ENCODE measurements at places on chromosomes 6 and 20. TPM values are rescaled to one million over a fixed set of nuclear protein-coding genes. Genes with fewer than 3 reads are reported as not detected.
A peak's percentile ranks its signal among the peaks of the same experiment; 100 is the strongest.

GRCh38 chr6:132279592-132280139, 121.6 kb downstream of the MOXD1 start:
- DNase-seq, result peak; percentile 71

Gene ENPP5
- total RNA-seq, result 2.0 TPM

DNA sequence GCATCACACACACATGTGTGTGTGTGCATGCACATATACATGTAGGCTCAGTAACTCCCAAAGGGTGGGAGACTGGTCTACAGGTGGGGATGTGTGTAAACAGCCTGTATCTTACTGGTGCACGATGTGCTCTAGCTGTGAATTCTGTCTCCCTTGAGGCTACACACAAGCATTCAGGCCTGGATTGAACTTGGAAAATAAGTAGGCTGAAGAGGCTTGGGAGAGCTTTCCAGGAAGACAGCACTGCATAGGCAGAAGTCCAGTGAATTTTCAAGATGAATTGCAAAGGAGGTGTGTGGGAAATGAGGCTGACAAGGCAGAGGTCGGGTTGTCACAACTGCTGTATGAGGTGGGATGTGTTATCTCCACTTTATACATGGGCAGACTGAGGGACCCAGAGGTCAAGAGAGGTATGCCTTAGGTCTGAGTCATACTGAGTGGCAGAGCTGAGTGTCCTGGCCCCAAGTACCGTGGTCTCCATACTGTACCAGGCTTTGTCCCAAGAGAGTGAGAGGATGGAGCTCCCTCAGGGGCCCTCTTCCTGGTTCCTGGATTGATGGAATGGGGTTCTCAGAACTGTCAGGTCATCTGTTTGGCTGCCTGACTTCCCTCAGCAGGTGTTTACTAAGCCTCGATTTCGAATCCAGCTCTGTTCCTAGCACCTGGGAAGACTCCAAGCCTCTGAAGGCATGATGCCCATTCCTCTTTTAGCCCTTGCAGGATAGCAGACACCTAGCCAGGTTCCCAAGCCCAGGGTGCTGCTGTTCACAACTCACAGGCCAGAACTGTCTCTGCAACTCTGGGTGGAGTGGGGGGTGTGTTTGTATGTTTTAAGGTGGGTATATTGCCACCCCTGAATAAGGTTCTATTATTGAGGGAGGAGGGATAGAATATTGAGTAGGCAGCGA, 14.4 kb downstream of the SNPH start:
- DNase-seq, result no peak

DNA sequence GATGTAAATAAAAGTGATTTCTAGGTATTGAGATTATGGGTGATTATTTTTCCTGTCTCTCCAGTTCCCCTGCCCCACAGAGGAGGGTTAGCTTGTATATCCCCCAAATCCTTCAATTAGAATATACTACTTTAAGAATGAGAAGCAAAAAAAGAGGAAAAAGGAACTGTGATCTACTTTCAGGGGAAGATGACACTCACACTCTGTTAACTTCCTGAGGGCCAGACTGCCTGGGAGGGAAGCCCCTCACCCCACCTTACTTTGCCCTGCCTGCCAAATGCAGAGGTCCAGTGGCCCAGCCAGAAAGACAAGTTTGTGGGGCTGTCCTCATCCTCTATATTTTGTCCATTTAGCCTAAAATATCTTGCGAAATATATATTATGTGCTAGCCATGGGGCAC, 9.2 kb upstream of the LY86 start:
- no peak for DNase-seq

Gene ACTL10
- total RNA-seq, result not detected

Gene OR2H1
- total RNA-seq, result not detected

GRCh38 chr6:46103441-46104115, 26.2 kb upstream of the ENPP4 start:
- DNase-seq, result peak; percentile 9

Gene TREM2
- not detected for total RNA-seq

- no peak for DNase-seq
Measured at GRCh38 chr20:54792688-54793087, 317.3 kb downstream of the DOK5 start.

Gene KCNB1
- 0.05 TPM for total RNA-seq

DNA sequence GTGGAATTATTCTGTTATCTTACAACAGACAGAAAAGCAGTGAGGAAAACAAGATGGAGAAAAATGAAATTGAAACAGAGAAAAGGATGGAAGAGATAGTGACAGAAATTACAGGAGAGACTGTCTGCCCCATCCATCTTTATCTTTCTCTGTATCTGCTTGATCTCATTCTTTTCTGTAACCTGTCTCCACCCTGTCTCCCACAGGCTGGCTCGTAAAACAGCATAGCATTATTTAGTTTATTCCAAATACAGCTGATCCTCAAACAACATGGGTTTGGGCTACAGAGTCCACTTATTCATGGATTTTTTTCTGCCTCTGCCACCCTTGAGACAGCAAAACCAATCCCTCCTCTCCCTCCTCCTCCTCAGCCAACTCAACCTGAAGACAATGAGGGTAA, 482.3 kb upstream of the JARID2 start:
- no peak for DNase-seq

DNA sequence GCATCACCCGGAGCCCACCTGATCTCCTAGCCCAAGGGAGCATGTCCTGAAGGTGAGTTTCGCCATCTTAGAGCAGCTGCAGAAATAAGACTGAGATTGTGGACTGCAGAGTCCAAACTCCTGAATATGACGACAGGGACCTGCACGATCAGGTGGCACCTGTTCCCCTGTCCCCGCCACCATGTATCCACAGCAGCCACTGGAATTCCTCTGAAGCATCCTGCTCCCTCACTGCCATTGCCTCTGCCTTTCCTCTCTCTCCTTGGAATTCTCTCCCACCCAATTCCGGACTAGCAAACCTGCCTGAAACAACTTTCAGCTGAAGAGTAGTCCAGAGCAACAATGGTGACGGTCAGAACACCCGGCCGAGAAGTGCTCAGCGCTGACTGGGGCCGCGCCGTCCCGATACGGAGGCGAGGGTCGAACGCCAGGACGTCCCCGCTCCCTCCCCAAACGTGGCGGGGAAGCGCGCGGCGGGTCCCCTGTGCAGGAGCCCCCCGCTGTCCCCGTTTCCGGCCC, 694 bp upstream of the FAM120B start:
- DNase-seq, result no peak

GRCh38 chr6:117167520-117168271, 97.7 kb upstream of the VGLL2 start:
- peak; percentile 26 for DNase-seq

- DNase-seq, result no peak
Measured at GRCh38 chr6:55023230-55023629, 151.1 kb upstream of the HCRTR2 start.

GRCh38 chr6:118740372-118740771, 89.0 kb upstream of the CEP85L start:
- DNase-seq, result no peak

Gene SLC2A10
- 8.5 TPM for total RNA-seq

DNA sequence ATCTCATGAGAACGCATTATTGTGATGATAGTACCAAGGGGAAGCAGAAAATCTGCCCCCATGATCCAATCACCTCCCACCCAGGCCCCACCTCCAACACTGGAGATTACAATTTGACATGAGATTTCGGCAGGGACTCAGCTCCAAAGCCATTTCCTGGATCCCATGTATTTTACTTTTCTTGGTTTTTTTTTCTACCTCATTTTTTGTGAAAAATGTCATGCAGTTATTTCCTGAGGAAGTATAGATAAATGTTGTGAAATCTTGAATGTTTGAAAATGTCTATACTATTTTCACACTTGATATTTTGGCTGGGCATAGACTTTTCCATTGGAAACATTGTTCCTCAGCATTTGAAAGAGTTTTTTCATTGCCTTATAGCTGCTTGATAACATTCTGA, 9.1 kb upstream of the BRPF3 start:
- DNase-seq, result no peak

DNA sequence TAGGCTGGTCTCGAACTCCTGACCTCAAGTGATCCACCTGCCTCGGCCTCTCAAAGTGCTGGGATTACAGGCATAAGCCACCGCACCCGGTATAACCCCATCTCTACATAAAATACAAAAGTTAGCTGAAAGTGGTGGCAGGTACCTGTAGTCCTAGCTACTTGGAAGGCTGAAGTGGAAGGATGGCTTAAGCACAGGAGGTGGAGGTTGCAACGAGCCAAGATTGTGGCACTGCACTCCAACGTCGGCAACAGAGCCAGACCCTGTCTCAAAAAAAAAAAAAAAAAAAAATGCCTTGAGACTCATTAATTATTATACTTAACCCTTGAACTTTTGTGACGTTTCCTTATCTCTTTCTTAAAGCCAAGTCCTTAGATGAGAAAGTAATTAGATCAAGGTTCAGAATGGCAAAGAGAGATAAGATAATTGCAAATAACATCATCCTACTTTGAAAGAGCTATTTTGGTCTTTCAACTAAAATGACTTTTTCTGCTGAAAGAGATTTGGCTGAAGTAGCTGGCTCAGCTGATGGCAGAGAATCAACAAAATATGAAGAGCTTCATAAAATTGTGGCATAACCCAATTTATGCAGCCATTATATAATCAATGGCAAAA, 4.7 kb upstream of the SHLD1 start:
- DNase-seq, result no peak

Gene FAM229B
- 13.0 TPM for total RNA-seq

GRCh38 chr6:47674673-47675072, 23.7 kb upstream of the ADGRF4 start:
- DNase-seq, result no peak

Gene TAGAP
- total RNA-seq, result 0.03 TPM

Gene SPATA2
- total RNA-seq, result 3.3 TPM

Gene TMEM74B
- 3.9 TPM for total RNA-seq

Gene CAGE1
- total RNA-seq, result 0.40 TPM

DNA sequence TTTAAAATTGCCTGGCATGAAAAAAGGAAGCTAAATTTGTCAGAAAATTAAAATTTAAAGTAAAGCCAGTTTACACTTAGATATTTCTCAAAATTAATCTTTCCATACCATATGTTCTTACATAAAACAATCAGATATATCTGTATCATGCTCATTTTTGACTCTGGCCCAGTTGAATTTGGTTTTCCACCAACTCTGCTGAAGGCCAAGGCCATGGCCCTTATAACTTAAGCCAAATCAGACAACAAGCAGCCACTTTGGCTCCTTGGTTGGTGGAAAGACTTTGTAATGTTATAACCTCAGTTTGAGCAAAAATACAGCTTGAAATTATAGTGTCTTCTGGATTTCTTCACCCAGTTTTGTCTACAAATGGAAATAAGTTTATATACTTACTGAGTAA, 97.3 kb downstream of the CENPW start:
- DNase-seq, result no peak

GRCh38 chr6:92708270-92708669, 711.1 kb downstream of the EPHA7 start:
- DNase-seq, result no peak

Gene SIRPB2
- not detected for total RNA-seq

Gene PEX3
- total RNA-seq, result 17.5 TPM

- no peak for DNase-seq
Measured at GRCh38 chr6:52297433-52297832, 12.9 kb upstream of the MCM3 start.

Gene TAAR8
- total RNA-seq, result not detected

Gene LY6G6F
- total RNA-seq, result not detected

- DNase-seq, result peak; percentile 70
Measured at GRCh38 chr6:164401871-164402270, 907.5 kb downstream of the C6orf118 start.

Gene ZSCAN23
- total RNA-seq, result 1.9 TPM

DNA sequence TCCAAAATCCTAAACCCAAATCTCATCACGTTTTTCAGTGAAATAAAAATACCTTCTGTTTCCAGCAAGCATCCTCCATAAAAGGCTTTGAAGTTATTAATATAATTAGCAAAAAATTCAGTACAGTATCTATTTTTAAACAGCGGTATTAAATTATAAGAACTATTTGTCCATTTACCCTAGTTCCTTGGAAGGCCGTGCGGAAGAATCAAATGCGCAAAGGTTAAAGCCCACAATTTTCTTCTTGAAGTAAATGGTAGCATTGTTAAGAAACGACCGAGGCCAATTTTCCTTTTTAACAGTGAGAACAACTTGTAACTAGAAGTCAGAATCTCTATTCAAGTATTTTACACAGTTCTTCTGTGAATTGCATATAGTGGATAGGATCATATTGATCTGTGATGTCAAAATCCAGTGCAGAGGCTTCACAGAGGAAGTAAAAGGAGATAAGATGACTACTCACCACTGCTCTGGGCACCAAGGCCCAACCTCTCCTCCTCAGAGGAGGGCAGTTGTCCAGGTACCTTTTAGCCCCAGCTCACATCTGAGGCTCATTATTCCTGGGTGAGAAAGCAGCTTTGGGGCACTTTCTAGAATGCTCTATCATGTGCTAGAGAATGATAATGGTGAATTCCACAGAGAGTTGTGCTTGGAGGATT, 36.3 kb downstream of the TNFAIP3 start:
- no peak for DNase-seq

- no peak for DNase-seq
Measured at GRCh38 chr6:3026791-3027626, 27.3 kb downstream of the NQO2 start.

GRCh38 chr20:3759316-3759823, 8.2 kb downstream of the ADISSP start:
- DNase-seq, result no peak

Gene FAM83D
- total RNA-seq, result 36.6 TPM

Gene NR2E1
- total RNA-seq, result 0.18 TPM

GRCh38 chr6:135449246-135449645, 48.3 kb downstream of the AHI1 start:
- DNase-seq, result no peak

Gene OXT
- not detected for total RNA-seq

GRCh38 chr6:139569566-139569965, 195.1 kb upstream of the CITED2 start:
- no peak for DNase-seq

DNA sequence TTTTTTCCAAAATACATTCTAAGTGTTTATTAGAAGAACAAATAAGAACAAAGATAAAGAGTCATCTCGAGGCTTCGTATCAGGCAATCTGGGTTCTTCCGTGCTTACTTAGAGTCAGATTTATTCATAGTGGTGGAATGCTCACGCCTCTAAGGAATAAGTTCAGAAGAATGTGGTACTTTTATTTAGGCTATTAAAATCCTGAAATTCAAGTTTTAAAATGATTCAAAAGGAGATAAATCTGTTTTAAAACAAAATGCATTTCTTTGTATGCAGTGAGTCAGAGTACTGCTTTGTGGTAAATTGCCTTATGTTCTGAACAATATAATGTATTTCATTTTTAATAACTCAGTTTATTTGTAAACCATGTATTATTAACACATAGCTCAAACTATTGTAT, 89.1 kb downstream of the FUT9 start:
- no peak for DNase-seq

- no peak for DNase-seq
Measured at GRCh38 chr20:44732327-44732726, 13.3 kb upstream of the KCNK15 start.

GRCh38 chr6:147150293-147150692, 53.9 kb upstream of the STXBP5 start:
- no peak for DNase-seq

Gene TFAP2C
- 1.5 TPM for total RNA-seq

Gene ZBTB46
- 1.6 TPM for total RNA-seq

- DNase-seq, result no peak
Measured at GRCh38 chr6:165060720-165061119, 248.7 kb downstream of the C6orf118 start.

Data from SK-MEL-5 (cell line).